ENCODE measurements at places on chromosomes 13 and 19.

GRCh38 chr19:9916719-9917118, 19.6 kb downstream of the OLFM2 start:
- DNase-seq = no peak

GRCh38 chr13:46663206-46664037, 110.5 kb downstream of the LRCH1 start:
- DNase-seq = no peak

GRCh38 chr19:32873247-32873959, 3.8 kb upstream of the SLC7A9 start:
- DNase-seq = no peak

- DNase-seq = no peak
Observed at GRCh38 chr19:681029-682019, 5.1 kb downstream of the FSTL3 start.

GRCh38 chr19:4916292-4917082, 7.2 kb downstream of the UHRF1 start:
- no peak for DNase-seq
